ENCODE measurements at places on chromosomes 7 and 10.

DNA sequence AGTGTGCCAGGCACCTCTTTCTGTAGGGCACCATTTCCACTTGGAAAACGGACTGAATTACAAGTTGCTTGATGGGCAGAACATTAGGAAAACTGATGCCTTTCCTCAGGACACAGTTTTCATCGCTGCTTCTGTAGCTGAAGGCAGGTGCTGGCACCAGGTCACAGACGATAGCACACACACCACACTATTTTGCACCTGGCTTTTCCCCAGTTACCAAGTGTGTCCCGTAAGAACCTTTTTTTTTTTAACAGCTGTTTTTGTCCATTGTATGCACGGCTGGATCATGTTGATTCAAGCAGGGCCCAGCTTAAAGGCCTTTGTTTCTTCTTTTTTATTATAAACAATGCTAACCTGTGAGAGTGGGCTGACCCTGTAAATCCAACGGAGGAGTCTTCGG lies 1.3 kb upstream of the GET4 start:
- no peak for DNase-seq

DNA sequence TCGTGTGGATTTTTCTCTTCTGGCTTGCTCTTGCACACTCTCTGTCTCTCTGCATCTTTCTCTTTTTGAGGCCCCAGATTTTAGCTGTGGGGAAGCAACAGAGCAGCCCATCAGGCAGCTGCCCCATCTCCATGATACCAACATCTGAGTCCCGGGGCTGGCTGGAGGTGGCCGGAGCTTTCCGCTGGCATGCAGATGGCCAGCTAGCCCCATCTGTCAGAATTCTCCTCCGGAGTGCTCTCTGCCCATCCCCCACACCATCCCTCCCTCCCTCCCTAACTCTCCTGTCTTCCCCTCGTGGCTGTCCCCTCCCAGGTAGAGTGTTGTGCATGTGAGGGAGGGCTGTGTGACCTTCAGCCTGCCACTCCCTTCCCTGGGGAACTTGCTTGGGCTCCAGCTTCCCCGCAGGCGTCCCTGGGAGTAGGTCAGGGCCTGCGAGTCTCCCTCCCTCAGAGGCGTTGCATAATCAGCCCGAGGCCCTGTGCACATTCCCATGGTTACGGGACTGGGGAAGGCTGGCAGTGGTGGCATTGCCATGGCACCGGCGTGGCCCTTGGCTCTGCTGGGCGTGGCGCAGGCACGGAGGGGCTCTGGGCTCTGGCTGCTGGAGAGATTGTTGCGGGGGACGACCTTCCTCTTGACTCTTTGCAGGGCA lies 24.7 kb downstream of the GHRHR start:
- DNase-seq = no peak

DNA sequence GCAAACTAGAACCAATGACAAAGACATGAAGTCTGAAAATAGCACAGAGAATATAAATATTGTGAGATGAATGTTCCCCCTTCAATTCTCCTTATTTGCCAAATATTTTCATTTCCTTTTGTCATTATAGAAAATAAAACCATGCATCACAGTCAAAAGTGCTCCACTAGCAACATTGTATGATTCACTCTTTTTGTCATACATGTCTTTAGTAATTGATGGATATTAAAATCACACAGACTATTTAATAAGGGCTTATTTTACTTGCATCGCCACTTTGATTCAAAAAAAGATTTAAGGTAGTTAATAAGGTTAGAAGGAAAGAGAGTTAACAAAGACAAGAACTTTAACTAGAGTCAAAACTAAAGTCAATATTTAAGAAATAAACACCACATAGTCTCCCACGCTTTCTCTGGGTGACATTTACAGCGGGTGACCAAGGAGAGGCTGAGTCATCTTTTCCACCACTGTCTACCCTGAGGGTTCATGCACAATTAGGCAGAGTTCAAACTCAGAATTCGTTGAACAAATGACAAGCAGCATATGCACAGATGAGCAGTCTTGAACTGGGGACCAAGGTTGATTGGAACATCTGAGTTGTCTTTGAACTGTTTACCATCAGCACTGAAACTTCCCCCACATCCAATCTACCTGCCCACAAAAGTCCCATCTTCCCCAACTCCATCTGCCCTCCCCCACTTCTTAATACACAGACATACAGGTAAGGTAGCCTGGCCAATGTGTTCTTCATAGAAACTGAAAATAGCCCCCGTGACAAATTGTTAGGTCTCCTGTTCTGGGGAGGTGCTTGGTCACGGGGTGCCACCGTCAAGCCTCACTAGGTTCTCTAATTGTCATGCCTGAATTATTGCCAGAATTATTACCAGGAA lies 42.5 kb downstream of the C7orf25 start:
- peak; percentile 4 for DNase-seq

DNA sequence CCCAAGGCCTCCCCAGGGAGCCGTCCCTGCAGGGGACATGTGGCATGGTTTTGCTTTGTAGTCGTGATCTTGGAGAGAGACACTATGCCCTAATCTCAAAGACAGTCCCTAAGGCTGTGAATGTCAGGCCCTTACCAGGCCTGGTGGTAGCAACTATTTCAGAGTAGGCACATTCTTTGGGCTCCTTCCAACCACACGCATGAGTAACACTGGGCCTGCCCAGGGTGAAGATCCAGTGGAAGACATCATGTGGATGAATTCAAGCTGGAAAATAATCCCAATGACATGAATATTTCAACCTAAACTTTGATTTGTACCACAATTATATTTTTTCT lies 39.5 kb upstream of the INSIG1 start:
- DNase-seq = peak; percentile 78

DNA sequence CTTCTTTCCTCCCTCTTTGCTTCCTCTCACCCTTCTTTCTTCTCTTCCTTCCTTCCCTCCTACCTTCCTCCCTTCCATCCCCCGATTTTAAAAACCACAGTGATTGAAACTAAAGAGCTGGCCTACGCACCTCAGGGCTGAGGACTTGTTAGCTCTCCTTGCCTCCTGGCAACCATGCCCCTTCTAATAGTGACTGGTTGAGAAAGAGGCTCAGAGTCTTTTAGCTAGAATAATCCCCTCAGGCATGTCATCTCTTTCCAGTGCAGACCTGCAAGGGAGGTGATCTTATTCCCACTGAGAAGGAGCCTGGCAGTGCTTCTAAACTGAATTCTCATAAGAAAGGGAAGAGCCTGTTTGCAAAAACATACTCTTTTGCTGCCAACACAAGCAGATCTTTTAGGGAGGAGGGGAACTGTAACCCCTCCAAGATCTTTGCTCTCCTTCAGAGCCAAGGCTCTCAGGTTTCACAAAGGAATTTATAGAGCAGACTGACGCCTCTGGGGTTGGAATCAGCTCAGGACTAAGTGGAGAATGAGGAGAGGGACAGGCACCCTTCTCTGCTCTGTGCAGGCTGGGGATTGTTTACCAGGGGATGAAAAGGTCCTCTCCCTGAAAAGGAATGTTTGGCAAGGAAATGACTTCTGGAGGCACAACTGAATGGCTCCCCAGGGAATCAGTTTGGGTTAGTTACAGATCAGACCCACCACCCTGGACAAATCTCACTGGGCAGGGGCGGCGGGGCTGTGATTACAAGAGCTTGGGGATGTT lies 9.4 kb upstream of the ANKRD1 start:
- DNase-seq = peak; percentile 43

GRCh38 chr10:103669243-103669929 lies 175.9 kb downstream of the NEURL1 start:
- DNase-seq = no peak

- no peak for DNase-seq
These were observed 29.1 kb upstream of the CABCOCO1 start for GRCh38 chr10:61633665-61634064.

DNA sequence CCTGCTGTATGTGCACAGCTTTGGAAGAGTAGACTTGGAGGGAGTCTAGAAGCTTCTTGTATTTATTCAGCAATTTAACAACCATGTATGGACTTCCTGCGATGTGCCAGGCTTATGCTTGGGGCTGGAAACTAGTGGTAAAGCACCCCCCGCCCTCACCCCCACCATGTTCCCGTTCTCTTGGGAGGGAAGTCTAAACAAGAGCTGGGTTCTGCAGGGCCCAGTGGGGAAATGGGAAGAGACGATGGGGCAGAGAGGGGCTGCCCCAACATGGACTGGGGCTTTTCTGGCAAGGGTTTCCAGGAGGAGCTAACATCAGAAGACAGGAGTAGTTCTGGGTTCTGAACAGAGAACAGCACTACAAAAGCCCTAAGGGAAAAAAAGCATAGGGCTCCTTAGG lies 8.0 kb downstream of the RASSF4 start:
- DNase-seq = no peak

Data from kidney glomerular epithelial cell (primary cell).